ENCODE measurements at places on chromosomes 6 and 20.

- no peak for DNase-seq
Measured at GRCh38 chr6:105557291-105557690, 154.4 kb upstream of the PREP start.

GRCh38 chr6:135022050-135022697, 32.4 kb downstream of the HBS1L start:
- no peak for DNase-seq

GRCh38 chr6:48194596-48195295, 83.7 kb upstream of the PTCHD4 start:
- DNase-seq: no peak

DNA sequence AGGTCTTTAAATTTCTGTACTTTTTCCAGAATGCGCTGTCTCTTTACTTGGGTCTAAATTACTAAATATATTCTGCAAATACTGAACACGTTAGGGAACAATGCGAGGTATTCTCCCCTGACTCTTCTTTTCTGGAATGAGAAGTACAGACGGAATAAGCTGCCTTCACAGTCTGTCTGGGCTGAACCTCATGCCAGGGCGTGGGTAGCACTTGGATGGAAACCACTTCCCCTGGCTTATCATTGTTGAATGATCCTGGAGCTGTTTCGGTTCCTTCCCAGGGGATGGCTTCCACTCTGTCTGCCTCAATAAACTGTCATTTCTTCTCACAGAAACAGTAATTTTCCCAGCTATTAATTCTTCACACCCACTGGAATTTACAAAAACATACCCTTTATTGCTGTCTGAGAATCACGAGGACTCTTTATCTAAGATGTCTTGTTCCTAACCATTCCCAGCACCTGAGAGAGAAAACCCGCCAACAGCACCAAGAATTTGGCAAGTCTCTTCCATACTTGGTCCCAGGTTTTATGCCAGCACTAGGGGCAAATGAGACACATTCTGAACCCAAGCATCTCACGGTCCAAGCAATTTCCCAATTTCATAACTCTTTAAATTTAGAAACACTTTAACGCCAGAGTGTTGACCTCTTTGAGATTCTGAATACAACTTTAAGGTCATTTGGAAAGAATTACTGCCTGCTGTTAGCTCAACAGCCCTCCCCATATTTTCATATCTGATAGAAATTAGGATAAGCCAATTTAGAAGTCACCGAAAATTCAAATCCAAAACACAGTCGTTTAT, 43.2 kb upstream of the ADGRF5 start:
- no peak for DNase-seq

DNA sequence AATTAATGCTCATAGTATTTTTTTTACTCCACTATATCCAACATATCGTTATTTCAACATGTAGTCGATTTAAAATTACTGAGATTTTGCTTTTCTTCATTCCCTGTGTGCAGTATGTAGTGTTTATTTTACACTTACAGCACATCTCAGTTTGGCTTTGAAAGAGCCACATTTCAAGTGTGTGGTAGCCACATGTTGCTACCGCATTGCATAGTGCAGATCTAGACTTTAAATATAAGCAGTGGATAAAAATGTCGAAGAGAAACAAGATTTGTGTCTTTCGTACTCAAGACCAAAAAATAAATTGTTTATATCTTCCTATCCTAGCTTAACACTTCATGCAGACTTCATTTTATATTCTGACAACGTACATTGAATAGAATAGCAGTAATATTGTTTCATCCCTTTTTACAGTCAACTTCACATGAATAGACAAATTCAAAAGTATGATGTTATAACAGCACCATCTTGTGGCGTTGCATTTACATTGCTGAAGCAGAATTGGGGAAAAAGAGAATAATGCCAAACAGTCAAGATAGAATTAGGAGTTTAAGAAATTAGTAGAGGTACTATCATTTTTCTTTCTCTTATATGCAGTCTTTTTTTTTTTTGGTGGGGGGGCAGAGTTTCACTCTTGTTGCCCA, 29.9 kb downstream of the FBXO5 start:
- DNase-seq: no peak

GRCh38 chr6:36422714-36423100, 19.9 kb downstream of the PXT1 start:
- DNase-seq: no peak

- DNase-seq: no peak
Measured at GRCh38 chr6:43831191-43831590, 61.2 kb downstream of the VEGFA start.

DNA sequence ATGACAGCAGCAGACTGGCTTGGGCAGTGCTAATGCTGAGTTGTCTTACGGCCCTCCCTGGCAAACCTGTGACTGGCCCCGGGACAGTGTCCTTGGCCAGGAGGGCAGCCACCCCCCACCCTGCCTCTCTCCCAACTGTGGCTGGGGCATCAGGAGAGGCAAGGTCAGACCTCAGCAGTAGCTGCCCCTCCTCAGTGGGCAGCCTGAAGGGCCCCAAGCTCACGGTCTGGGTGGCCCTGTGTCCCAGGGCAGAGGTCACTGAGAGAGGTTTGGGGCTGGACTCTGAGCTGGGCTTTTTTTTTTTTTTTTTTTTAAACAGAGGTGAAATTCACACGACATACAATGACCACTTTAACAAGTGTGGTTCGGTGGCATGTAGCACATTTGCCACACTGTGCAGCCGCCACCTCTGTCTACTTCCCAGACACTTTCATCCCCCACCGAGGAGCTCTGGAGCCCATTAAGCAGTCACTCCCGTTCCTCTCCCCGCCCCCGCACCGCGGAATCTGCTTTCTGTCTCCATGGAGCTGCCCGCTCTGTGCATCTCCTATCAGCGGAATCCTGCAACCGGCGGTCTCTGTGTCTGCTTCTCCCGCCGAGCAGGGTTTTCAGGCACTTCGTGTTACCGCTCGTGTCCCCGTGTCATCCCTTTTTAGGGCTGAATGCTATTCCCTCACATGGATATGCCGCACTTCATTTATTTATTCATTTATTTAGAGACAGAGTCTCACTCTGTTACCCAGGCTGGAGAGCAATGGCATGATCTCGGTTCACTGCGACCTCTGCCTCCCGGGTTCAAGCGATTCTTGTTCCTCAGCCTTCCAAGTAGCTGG, 67.9 kb upstream of the GATA5 start:
- peak; percentile 15 for DNase-seq

GRCh38 chr20:50625986-50626677, 65.2 kb downstream of the RIPOR3 start:
- no peak for DNase-seq

DNA sequence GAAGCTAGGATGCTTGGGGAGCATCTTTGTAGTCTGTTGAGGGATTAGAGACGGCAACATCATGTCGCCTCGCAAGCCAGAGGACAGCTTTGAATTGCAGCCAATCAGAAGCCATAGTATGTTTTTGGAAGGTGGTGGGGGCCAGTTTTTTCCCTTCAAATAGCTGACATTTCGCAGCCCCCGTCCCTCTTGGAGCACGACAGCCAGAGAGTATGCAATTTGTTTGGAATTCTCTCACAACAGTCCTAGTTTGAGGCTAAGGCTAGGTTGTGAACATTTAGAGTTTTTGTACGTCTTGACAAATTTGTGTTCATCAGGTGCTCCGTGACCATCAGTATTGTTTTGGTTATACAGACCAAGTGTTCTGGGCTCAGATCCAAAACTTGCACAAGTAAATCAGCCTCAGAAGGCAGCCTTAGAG, 83.3 kb downstream of the PLCB1 start:
- DNase-seq: no peak

DNA sequence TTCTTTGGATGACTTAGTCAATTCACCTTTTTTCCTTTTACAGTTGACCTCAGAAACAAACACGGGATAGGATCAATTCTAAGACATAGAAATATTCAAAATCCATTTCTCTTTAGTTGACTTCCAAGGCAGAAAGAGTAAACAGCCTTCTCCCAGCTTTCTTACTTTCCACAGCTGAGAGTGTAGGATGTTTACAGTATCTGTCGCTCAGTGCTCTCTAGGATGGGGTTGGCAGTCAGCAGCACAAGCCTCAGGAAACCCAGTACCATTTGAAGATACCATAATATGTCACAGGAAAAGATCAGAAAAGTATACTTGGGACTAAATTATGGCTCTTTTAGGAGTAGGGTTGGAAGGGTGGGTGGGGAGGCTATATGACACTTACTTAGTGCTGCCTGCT, 88.2 kb downstream of the OGFRL1 start:
- DNase-seq: no peak

DNA sequence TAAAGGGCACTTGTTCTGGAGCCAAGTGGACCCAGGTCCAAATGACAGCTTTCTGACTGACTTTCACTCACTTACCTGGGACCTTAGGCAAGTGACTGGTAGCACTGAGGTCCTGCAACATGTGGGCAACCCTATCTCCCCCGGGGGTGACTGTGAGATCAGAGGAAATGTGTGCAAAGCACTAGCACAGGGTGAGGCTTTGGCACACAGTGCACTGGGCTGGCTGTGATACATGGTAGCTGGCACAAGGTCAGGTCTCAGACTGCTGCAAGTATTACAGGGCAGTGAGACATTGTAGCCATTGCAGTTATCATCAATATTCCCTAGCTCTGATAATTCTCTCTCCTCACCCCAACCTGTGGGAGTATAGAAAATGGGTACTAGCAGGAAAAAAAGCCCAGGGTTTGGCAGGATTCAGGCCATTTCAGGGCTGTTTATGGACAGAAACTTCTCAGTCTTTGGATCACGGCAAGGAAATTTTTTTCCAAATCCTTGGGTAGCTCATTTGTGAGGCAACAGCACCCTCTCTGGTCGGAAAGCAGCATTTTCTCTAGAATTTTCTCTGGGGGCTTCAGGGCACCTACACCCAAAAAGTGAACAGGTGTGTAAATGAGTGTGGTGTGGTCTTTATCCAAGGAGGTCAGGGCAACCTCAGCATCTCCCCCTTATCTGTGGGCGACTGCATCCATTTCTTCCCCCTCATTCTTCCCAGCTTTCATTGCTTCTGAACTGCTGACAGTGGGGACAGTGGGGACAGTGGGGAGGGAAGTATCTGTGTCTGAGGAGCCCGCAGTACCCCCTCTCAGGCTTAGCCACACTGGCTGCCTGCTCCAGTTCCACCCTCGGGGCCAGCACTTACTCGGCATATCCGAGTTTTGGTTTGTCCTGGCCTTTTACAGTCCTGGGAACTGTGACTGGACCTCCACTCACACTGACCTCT, 148.7 kb upstream of the PHACTR3 start:
- DNase-seq: no peak

- no peak for DNase-seq
Measured at GRCh38 chr20:22916021-22916842, 118.9 kb upstream of the SSTR4 start.

DNA sequence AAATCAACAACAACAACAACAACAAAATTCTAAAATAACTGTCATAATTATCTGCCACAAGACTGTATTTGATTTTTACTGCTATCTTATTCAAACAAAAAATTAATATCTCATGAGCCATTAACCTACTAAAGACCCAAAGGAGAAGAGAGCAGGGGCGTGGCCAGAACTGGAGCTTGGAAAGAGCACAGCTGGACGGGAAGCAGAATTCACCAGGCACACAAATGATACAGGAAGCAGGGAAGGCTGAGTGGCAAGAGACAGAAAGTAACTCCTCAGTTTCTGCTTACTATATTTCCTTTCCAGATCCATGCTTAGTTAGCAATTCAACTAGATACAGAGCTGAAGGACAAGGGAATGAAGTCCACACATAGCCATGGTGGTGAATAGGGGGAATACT, 54.4 kb downstream of the FKBP5 start:
- no peak for DNase-seq

- DNase-seq: no peak
Measured at GRCh38 chr6:28311139-28311823, 24.7 kb downstream of the ZSCAN31 start.

- DNase-seq: no peak
Measured at GRCh38 chr20:43430265-43431133, 27.2 kb upstream of the SRSF6 start.

GRCh38 chr6:93183531-93183972, 235.8 kb downstream of the EPHA7 start:
- no peak for DNase-seq

Data from amygdala (tissue), 56 donors.